H7 (cell line): ENCODE measurements at places on chromosomes 7 and 10.

DNA sequence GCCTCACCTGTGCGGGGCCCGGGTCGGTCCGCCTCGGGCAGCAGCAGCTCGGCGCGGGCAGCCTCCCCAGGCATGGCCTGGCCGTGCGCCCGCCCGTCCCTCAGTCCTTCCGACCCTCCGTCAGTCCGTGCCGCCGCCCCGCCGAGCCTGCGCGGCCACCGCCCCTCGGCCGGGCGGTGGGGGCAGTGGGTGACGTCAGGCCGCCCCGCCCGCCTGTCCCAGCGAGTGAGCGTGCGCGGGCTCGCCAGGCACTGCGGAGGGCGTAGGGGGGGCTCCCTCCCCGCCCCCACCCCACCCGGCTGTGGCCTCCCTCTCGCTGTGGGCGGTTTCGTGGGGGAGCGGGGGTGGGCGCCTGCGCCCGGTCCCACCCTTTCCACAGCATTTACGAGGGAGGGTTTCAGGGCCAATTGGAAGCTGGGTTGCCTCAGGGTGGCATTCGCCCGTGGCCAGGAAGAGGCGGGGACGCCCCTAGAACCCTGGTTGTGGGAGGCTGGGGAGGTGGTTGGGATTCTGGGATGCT is at the start of gene NACAD:
TSS of gene NACAD (minus strand) at position 149 of the 520 bp plus-strand sequence. CDS start at position 74, 75 bp downstream.
- DNase-seq = peak; percentile 96

DNA sequence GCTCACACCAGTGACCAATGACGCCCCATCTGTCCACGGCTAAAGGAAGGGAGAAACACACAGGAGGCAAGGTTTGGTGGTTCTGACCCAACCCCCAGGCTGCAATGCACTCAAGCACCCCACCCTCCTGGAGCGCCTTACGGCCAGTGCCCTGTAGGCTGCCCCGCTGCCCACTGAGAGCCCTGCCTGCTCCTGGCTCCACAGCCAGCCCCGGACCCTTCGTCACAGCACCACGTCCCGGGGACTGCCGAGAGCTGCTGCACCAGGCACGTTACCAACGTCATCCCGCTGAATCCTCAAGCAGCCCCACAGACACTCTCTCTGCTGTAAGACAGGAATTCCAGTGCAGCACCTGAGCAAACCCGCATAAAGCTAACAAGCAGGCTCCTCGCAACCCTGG is 87.8 kb downstream of the MAD1L1 start:
- no peak for DNase-seq

- no peak for DNase-seq
Observed at GRCh38 chr10:54194806-54195205, 606.2 kb downstream of the PCDH15 start.

- DNase-seq = no peak
Observed at GRCh38 chr7:73786588-73786987, 16.5 kb upstream of the CLDN3 start.

DNA sequence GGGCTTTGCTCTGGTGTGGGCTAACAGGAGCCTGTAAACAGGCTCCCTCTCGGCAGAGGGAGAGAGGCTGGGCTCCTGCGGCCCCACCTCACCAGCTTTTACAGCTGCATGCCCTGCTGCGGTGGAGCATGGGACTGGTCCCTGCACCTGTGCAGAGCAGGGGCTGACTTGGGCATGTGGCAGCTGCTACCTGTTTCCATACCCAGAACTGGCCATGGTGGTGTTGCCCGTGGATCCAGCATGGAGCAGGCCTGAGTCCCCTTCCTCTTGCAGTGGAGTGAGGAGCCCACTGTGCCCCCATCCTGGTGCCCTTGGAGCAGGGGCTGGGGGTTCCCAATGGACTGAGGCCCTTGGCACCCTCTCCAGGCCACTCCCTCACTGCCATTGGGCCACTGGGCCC is 91.9 kb upstream of the MGMT start:
- no peak for DNase-seq

GRCh38 chr7:682810-683209 is 43.7 kb upstream of the DNAAF5 start:
- DNase-seq = no peak

GRCh38 chr10:78585952-78586351 is 482.8 kb upstream of the ZMIZ1 start:
- DNase-seq = no peak

DNA sequence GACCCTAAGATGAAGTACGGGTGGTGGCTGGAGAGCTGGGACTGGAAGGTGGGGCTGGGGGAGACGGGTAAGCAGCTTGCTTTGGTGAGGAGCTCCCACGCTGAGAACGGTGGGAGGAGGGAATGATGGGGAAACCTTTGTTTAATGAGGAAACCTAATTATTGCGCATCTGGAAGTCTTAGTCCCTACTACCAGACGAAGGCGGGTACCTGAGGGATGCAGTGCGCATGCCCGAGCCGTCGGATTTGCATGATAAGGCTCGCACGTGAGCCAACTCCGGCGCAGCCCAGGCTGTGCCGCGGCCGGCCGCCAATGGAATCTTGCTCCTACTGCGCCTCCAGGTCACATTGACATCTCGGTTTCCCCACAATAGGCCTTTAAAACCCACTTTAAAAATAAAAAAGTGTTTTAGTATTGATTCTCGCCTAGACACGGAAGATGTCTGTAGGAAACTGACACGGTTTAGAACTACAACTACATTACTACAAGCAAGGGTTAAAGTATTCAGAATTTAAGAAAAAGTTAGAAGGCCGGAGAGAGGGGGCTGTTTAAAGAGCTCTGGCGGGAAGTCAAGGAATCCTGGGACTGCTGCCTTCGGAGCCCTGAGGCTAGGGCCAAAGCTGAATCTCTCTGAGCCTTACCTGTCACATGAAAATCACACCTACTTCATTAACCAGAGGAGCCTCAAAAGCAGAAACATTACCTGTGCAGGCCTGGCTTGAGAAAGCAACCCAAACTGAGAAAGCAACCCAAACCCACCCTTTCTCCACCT is 12.1 kb upstream of the DLX6 start:
- DNase-seq = peak; percentile 92

- no peak for DNase-seq
Observed at GRCh38 chr10:61621605-61622051, 41.1 kb upstream of the CABCOCO1 start.

DNA sequence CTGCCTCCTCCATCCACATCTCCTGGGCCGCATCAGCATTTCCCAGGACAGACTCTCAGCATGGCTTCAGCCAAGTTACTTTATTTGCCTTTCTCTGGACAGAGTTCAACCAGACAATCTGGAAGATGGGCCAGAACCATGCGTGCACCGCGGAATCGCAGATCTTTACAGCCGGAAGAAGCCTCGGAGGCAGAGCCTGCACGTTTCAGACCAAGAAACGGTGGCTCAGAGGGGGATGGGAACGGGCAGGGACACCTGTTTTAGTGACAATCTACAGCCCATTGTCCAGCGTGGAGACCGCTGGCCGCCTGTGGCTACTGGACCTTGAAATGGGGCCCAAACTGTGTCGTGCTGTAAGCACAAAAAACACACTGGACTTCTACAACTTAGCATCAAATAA is 3.5 kb downstream of the VIPR2 start:
- DNase-seq = no peak

- DNase-seq = no peak
Observed at GRCh38 chr7:44387389-44387788, 62.0 kb upstream of the CAMK2B start.

- peak; percentile 58 for DNase-seq
Observed at GRCh38 chr10:132885451-132886210, 56.7 kb downstream of the CFAP46 start.

DNA sequence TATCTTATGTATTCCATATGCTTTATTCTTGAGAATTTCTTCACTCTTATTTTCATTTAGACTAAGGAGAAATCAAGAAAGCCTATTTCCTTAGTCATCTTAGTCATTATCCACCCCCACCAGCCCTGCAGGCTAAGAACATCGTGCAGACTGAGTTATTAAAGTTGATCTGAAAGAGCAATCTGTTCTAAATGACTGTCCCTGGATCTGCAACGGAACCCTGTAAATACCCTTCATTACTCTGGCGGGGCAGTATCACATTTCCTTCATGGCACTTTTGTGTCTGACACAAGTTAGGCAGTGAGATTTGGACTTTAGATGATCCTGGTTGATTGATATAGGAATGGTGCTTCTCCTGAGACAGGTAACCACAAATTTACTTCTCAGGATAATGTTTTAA is 3.5 kb upstream of the MYPN start:
- DNase-seq = no peak

GRCh38 chr10:83667594-83667993 is 471.7 kb upstream of the GHITM start:
- no peak for DNase-seq

DNA sequence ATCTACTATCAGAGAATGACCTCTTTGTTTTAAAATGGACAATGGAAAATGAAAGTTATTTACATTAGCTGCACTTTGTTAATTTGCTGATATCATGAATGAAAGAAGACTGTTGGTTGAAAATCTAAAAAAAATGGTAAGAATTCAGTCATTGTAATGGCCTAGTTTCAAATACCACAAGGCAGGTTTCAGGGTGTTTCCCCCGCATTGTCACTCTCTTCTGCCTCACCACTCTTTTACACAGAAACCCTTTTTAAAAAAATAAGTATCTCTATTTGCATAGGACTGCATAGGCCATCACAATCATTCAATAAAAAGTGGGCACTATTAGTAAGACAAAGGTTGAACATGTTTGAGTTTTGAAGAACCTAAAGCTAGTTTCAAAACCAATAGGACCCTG is 737.1 kb downstream of the INHBA start:
- no peak for DNase-seq

- DNase-seq = no peak
Observed at GRCh38 chr7:1849351-1850041, 179.4 kb downstream of the ELFN1 start.

DNA sequence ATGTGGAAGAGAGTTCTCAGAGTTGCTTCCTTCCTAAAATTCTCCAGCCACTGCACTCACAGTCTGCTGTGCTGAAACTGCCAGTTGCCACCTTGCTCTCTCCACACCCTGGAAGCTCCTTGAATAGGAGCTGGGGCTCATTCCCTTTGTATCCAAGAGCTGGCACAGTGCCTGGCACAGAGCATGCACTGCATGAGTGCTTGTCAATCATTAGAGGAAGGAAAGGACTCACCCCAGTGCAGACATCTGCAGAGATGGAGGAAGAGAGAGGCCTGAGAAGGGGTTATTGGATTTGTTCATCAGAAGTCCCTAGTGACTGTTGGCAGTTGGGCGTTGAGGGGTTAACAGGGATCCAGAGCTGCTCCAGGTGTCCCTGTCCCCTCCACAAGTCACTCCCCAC is 41.7 kb upstream of the DUSP5 start:
- DNase-seq = no peak

- no peak for DNase-seq
Observed at GRCh38 chr7:134632937-134633540, 13.6 kb upstream of the BPGM start.

DNA sequence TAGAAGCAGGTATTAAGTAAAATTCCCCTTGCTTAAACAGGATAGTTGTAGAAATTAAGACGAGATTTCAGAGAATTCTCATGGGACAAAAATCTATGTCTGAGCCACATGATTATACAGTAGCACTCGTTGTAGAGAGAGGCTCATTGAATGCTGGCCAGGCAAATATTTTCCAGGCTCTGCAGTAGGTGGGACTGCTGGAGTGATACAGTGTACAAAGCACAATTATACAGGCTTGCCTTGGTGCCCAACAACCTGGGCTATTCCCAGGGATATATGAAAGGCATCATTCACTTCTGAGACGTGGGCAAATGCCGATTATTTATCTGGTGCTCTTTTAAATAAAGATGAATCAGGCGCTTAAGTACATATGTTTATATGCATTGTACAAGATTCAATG is 380.6 kb downstream of the PHTF2 start:
- no peak for DNase-seq

- peak; percentile 46 for DNase-seq
Observed at GRCh38 chr10:125030567-125031197, 88.8 kb downstream of the ZRANB1 start.

- DNase-seq = no peak
Observed at GRCh38 chr7:100676501-100677306, 3.2 kb downstream of the GNB2 start.

DNA sequence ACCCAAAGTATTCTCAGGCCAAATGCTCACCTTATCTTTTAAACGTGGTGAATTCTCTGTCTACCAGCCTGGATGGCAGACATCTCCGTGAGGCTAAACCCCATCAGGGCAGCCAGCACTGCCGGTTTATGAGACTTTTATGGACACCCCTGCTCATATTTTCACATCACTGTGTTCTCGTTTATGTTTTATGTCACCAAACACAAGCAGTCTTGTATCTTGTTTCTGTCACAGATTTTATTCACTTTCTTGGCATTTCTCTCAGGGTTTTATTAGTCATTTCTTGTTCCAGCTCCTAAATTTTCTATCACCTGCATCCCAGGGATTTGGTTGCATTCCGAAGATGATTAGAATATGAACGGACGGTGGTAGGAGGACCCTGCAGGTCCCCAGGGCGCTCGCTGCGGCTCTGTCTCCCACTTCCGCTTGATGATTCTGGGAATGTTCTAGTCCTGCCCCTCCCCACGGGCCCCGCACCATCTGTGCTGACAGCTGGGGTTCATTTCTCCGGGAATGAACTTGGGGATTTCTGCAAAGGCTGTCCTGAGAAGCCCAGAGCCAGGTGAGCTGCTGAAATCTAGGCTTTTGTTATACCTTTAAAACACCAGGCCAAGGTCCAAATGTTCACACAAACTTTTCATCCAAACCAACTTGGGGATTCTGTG is 217.6 kb downstream of the GFRA1 start:
- peak; percentile 35 for DNase-seq

GRCh38 chr7:150383710-150384397 is 4.7 kb downstream of the ZNF775 start:
- peak; percentile 97 for DNase-seq

DNA sequence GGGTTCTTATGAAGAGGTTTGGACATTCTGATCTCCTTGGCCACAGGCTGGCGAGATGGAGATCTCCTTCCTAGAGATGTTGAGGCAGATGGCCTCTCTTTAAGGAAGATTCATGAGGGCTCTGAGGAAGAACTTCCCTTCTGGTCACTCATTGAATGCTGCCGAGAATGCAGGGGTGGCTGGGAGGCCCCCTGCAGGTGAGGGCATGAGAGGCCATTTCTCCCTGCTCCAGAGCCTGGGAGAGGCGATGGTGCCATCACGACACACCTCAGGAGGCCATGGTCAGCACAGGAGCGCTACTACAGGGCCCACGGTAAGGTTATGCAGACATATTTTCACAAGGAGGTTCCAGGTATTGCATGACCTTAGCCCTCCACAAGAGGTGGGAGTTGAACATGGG is 40.2 kb downstream of the CXCL12 start:
- DNase-seq = no peak

GRCh38 chr10:14389981-14390590 is 59.4 kb upstream of the FRMD4A start:
- DNase-seq = no peak

- no peak for DNase-seq
Observed at GRCh38 chr10:102384606-102385429, 10.7 kb upstream of the NFKB2 start.

GRCh38 chr10:49653273-49653929 is 26.1 kb upstream of the C10orf53 start:
- DNase-seq = peak; percentile 14

- peak; percentile 63 for DNase-seq
Observed at GRCh38 chr10:804191-804781, 114.8 kb upstream of the DIP2C start.

DNA sequence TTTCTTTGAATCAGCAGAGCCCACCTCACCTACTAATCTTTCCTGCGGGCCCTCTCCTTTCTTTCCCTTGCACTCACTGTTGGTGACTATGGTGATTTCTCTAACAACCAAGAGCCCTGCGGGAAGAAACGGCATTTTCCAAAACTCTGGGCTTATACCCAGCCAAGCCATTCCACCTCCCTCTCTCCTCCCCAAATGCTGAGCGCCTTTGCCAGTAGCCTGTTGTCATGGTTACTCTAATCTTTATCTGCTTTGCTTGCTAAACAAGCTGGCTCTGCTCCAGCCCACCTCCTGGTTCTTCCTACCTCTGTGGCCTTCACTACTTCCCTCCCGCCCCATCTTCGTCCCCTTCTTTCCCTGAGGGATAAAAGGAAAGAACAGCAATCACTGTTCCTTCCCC is 86.7 kb downstream of the DGKI start:
- DNase-seq = peak; percentile 18
